ENCODE measurements at places on chromosomes 13 and 19. TPM values are rescaled to one million over a fixed set of nuclear protein-coding genes. Genes with fewer than 3 reads are reported as not detected.

- no peak overlapping the region for H3K4me3 ChIP-seq
- H3K4me1 ChIP-seq: no peaks in the 10 kb centered on the region
- DNase-seq: no peak
- H3K27me3 ChIP-seq: no peaks in the 10 kb centered on the region
Observed at GRCh38 chr19:10809651-10810285, 26.2 kb downstream of the TMED1 start.

DNA sequence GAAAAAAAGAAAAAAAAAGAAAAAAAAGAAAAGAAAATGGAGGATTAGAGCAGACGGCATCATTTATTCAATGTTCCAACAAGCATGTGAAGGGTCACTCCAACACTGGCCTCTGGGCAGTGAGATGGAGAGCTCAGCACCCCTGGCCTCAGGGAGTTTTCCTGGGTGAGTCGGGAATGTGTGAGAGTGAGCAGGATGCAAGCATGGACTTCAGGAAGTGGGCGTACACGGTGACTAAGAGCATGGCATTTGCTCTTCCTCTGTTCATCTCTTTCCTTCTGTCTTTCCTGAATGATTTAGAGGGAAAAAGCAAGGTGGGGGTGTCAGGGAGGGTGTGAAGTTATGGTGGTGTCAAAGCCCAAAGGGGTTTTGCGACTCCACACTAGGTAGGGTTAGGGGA lies 682 bp upstream of the CABP5 start:
- no peaks in the 10 kb centered on the region for H3K27me3 ChIP-seq
- no peak overlapping the region for H3K4me3 ChIP-seq
- H3K36me3 ChIP-seq: no peaks in the 10 kb centered on the region
- H3K27ac ChIP-seq: no peak overlapping the region
- no peak for DNase-seq

MEF2B gene
- 2.8 TPM for polyA plus RNA-seq

DNA sequence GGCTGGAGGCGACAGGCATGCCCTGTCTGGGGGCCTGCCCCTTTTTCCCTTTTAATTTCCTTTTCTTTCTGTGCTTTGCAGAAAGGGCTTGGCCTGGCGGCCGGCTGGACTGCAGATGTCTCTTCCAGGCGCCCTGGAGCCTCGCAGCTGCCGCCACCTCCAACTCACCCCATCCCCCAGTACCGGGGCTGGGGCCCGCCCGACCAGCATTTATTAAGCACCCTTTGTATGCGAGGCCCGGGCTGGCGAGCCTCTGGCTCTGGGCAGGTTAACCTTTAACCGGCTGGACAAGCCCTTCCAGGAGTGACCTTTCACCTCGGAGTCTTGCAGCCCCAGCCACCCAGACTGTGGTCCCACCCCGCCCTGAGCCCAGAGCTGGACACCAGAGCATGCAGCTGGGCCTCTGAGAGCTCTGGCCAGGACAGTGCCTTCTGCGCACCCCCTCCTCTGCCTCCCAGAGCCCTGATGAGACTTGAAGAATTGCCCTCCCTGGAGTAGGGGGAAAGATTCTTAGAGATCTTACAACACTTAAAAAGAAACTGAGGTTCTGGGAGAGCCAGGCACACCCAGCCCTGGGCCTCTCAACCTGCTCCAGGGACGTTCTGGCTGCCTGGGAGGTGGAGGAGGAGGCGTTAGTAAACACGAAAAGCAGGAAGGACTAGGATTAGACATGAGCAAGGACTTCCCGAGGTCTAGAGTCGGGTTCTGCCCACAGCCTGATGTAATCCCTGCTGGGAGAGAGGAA lies 1.1 kb upstream of the NR2F6 start:
- peak overlapping the region; percentile 84 for H3K27ac ChIP-seq
- H3K4me3 ChIP-seq: peak overlapping the region; percentile 32
- DNase-seq: peak; percentile 69
- H3K4me1 ChIP-seq: peaks cover 35% of the 10 kb centered on the region
- H3K36me3 ChIP-seq: no peaks in the 10 kb centered on the region

GRCh38 chr19:33758541-33759013 lies 38.1 kb upstream of the KCTD15 start:
- H3K4me3 ChIP-seq: no peak overlapping the region
- no peaks in the 10 kb centered on the region for H3K27me3 ChIP-seq
- no peak for DNase-seq

- peaks cover 3% of the 10 kb centered on the region for H3K27me3 ChIP-seq
- no peak overlapping the region for H3K4me3 ChIP-seq
- no peaks in the 10 kb centered on the region for H3K36me3 ChIP-seq
- H3K27ac ChIP-seq: no peak overlapping the region
- no peaks in the 10 kb centered on the region for H3K4me1 ChIP-seq
Observed at GRCh38 chr13:68897331-68897928, 1210.2 kb upstream of the ATXN8OS start.

GRCh38 chr13:76921516-76921915 lies 26.8 kb upstream of the ACOD1 start:
- no peak for DNase-seq
- H3K4me1 ChIP-seq: no peaks in the 10 kb centered on the region
- no peak overlapping the region for H3K4me3 ChIP-seq
- H3K27me3 ChIP-seq: no peaks in the 10 kb centered on the region
- no peaks in the 10 kb centered on the region for H3K36me3 ChIP-seq
- H3K27ac ChIP-seq: no peak overlapping the region

LIM2 gene
- polyA plus RNA-seq: not detected

ZNF626 gene
- polyA plus RNA-seq: 1.9 TPM

DNA sequence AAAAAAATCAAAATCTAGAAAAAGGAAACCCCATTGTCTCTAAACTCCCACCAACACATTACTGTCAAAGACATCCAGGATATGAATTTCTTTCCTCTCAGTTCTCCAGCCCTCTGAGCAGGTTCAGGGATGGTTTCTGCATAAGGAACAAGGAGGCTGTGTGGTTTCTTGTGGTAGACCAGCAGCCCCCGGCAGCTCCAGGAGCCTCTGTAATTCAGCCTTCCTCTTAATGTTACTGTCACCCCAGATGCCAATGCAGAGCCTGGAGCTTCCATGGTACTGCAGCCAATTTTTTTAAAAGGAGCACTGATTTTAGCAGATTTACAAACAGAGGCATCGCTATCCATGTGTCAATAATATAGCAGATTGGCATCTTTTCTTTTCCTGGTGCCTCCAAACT lies 100.6 kb upstream of the FAM216B start:
- H3K27ac ChIP-seq: no peak overlapping the region
- H3K4me1 ChIP-seq: no peaks in the 10 kb centered on the region
- DNase-seq: no peak
- H3K4me3 ChIP-seq: no peak overlapping the region

DNA sequence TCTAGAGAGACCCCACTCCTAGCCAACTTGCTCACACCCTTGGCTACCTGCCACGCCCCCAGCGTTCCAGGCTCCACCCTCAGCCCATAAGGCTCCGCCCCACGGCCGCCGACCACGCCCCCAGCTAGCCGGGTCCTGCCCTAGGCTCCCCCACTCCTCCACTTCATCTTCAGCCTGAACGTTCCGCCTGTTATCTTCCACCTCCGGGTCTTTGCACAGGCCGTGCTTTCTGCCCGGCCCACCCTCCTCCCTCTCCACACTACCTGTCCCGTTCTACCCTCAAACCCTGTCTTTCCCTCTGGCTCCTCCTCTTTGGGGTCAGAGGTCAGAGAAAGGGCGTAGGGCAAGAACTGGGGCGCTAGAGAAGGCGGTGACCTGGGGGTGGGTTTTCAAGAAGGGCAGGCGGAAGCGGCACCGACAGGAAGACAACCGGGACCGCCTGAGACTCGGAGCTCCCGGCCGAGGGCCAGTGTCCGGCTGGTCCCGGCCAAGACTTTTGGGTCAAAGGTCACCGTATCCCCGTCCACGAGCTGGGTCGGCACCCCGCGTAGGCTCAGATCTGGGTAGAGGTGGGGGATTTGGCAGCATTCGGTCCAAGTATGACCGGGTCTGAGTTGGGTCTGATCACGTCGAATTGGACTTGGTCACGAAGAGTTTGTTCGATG lies 2.2 kb downstream of the PDE4C start:
- no peak for DNase-seq
- H3K4me1 ChIP-seq: peaks cover 4% of the 10 kb centered on the region
- no peaks in the 10 kb centered on the region for H3K36me3 ChIP-seq
- H3K27me3 ChIP-seq: no peaks in the 10 kb centered on the region
- no peak overlapping the region for H3K27ac ChIP-seq
- H3K4me3 ChIP-seq: peak overlapping the region; percentile 43

FCER2 gene
- polyA plus RNA-seq: not detected

DNA sequence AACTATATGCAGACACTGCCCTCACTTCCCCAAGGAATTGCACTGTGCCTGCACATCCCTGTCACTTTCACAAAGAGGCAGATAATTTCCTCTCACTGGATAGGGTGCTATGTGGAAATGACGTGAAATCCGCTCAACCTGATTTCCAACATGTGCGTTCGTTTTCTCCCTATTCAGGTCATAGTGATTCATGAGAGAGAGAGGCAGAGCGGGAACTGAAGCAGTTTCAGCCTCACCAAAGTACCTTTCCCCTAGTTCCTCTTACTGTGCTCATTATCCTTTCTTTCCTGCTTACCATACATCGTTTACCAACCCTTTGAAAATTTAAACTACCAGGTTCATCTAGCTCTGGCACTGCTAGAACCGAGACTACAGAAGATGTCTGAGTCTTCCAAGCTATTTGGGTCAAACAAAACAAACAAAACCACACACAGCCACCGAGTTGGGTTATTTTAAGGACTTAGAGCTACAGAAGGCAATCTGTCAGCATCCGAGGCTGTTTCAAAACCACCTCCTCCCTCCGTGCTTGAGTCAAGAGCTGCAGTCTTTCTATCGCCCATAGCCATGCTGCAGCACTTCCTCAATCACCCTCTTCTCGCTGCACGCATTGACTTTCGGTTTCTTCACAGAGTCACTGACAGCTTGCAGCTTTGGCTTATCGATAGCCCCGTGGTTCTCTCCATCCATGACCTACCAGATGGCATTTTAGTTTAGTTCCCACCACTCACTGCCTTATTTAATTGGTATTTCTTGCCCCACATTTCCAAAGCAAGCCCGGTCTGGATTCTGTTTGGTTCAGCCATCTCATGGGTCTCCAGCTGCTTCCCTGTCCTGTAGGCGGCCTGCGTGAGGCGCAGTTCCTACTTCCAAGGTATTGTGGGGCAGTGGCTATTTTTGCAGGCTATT lies 1395.8 kb downstream of the EFNB2 start:
- DNase-seq: no peak
- no peaks in the 10 kb centered on the region for H3K27me3 ChIP-seq
- no peaks in the 10 kb centered on the region for H3K4me1 ChIP-seq

FGF22 gene
- polyA plus RNA-seq: 0.53 TPM

SH2D3A gene
- polyA plus RNA-seq: 33.0 TPM

DNA sequence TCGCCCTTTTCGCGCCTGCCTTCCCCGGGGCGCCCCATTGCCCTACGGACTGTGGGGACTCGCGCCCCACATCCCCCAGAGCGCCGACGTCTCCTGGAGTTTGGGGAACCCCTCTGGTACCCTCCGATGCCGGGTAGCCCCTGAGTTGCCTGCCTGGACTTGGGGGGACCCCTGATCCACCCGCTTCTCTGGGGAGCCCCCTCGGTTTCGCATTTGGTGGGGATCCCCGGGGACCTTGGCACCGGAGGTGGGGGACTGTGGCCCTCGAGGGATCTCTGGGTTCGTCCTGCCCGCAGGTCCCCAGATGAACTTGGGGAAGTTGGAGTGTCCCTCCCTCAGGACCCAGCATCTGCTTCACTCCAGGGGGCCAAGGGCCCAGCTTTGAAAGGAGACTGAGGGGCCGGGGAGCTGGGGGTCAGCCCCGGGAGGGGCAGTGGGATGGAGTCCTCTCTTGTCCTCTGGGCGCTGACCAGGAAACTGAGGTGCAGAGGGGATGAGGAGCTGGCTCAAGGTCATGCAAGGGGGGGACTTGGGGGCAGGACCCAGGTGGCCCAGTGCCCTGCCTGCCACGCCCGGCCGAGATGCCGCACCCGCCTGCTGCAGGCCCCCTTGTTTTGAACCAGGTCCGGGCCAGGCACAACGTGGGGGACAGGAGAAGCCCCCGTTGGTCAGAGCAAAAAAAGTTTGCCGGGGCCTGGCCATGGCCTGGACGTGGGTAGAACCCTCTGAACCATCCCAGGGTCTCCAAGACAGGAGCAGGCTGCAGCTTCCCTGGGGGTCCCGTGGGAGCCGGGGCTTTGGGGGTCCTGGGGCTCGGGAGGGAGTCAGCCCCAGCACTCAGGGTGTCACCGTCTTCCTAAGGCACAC lies 1.0 kb downstream of the EFNA2 start:
- no peak for DNase-seq
- no peak overlapping the region for H3K27ac ChIP-seq
- H3K36me3 ChIP-seq: no peaks in the 10 kb centered on the region
- H3K27me3 ChIP-seq: peaks cover 6% of the 10 kb centered on the region

DNA sequence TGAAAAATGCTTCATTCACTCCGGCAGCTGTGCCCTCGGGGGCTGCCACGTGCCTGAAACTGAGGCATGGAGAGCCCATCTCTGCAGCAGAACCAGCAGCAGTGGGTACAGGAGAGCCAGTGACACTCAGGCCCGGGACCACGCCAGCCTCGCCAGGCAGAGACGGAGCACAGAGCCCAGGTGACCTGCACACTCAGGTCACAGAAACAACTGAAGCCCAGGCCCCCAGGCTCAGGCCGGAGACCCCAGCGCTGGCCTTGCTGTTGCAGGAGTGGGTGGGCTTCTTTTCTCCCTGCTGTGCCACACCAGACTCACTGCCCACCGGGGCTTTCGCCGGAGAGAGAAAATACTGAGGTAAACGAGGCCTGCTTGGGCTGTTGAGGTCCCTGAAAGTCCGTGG lies 117.3 kb downstream of the SOX1 start:
- no peaks in the 10 kb centered on the region for H3K36me3 ChIP-seq
- H3K4me1 ChIP-seq: no peaks in the 10 kb centered on the region
- DNase-seq: no peak
- no peaks in the 10 kb centered on the region for H3K27me3 ChIP-seq
- no peak overlapping the region for H3K4me3 ChIP-seq
- no peak overlapping the region for H3K27ac ChIP-seq

DNA sequence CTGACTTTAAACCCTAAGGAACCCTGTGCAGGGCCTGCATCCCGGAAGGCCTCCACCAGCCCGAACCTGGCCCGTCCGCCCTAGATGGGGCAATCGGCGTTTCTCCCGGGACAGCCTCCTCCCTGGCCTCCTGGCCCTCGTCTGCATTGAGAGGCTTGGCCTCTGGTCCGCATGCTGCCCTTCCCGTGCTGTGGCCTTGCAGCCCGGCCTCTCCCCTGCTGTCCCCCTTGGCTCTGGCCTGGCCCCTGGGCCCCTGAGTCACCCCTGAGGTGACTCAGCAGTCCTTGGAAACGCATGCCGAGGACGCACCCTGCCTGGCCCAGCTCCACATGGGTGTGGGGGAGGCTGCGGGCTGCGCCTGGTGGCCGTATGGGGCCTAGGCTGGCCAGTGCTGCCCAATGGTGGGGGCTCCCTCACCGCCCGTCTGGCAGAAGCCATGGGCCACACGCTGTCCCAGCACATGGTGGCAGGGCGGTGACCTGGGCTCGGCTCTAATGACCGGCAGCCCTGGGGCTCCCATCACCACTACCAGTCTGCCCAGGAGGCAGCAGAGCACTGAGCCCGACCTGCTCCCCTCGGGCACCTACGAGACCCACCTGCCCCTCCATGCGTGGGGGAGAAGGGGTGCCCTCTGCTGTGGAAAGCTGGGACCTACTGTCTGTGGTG lies 25.7 kb downstream of the SH3GL1 start:
- peaks cover 61% of the 10 kb centered on the region for H3K4me1 ChIP-seq
- peak overlapping the region; percentile 76 for H3K27ac ChIP-seq
- no peaks in the 10 kb centered on the region for H3K36me3 ChIP-seq
- no peak for DNase-seq

GRCh38 chr13:61258185-61258584 lies 157.5 kb downstream of the PCDH20 start:
- H3K4me3 ChIP-seq: no peak overlapping the region
- H3K27me3 ChIP-seq: no peaks in the 10 kb centered on the region
- H3K36me3 ChIP-seq: no peaks in the 10 kb centered on the region
- no peak overlapping the region for H3K27ac ChIP-seq
- no peak for DNase-seq
